ENCODE measurements at places on chromosomes 2 and 18.

DNA sequence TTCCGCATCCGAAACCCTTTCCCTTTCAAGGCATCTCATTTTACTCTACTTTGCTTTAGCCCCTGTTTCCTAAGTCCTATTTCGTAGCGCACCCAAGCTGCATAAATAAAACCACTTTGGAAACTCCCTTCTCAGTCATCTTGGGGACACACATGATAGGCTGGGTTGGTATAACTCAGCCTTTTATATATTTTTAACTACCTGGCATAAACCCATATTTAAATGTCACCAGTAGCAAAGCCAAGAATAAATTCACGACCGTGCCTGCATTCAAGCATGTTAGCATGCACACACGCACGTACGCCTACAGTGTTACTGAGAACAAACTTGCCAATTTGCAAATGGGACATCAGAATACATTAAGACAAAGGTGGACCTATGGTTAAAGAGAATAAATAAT is 564.7 kb upstream of the PIK3C3 start:
- DNase-seq = no peak

DNA sequence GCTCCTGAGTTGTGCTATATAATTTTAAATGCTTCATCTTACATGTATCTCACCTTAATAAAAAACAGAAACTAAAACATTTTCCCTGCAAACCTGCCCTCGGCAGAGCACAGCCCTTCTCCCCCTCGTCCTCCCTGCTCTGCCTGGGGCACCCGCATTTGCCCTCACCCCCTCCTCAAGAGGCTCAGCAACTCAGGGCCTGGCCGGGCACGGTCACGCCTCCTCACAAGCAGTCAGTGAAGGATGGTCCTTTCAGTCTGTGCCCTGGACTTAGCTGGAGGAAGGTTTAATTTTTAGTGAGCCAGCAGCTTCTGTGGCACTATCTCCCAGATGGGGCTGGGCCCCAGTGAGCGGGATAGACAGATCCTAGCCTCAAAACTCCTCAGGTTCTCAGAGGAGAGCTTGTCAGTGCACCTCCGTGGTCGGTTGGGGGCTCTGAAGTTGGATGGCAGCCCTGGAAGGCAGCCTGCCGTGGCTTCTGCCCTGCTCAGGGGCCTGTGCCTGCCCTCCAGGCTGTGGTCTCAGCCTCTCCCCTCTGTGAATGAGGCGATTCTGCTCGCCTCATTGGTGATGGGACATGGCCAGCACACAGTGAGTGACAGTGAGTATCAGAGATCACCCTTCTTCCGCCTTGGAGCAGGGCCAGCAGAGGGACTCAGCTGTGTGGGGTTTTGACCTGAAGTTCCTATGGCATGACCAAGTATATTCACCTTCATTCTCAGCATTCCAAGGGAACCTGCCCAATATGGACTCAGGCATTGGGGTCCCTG is 56.3 kb upstream of the AFF3 start:
- no peak for DNase-seq

DNA sequence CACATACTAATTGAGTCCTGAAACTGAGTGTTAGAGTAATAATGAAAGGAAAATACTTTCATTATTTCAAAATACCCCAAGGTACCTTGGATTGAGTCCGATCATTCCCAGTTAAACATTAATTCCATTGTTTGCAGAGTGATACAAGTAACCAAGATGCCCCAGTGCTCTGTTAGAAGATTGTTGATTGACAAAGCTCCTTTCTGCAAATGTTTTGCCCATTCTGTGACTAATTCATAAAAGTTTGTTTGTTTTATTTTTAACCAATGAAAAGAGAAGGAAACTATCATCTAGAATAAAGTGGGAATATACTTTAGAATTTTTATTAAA is 124.0 kb downstream of the GULP1 start:
- no peak for DNase-seq

DNA sequence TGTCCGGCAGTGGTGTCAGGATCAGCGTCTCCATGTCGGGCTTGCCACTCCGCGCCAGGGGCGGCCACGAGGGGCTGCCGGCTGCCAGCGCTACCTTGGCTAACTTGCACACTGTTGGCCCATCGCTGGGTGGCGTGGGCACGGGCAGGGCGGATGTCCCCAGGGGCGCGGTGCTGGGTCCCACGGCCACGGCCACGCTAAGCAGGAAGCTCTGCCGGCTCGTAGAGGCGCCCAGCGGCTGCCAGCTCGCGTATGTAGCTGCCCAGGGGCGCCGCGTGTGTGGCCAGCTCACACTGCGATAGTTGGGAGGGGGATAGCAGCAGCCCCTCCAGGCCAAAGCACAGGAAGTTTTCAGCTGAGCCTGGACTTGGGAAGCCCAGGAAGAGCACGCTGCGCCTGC is 249.4 kb downstream of the ANKRD30B start:
- DNase-seq = no peak

DNA sequence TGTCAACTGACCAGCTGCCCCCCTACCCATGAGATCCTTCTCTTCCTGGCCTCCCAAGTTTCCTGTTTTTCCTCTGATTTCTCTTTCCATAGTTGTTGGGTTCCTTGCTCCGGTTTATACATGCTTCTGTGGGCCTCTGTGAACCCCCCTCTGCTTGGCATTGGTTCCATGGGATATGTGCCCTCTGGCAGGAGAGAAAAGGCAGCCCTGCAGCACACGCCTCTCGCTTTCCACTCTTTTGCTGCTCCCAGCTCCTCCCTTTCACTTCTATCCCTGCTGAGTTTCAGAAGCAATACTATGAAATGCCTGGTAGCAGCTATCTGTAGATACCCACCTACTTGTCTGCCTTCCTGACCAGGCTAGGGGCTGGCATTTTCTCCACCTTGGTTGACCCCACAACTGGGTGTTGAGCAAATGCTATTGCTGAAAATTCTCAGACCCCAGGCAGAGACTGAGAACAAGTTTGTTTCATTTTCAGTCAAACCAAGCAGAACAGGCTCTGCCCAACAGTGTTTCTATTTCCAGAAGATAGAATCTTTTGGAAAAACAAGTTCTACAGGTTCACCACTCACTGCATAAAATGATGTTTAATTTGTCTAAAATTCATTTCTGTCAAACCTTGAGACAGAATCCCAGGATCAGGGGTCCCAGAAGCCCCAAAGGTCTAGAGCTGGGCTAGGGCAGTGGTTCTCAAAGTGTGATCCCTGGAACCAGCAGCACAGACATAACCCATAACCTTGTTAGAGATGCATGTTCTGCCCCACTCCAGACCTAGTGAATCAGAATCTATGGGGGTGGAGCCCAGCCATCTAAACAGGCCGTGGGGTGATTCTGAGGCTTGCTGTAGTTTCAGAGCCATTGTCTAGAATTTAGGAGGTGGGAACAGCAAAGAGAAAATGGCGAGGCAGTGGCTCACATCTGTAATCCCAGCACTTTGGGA is 13.4 kb downstream of the CAPG start:
- DNase-seq = no peak

DNA sequence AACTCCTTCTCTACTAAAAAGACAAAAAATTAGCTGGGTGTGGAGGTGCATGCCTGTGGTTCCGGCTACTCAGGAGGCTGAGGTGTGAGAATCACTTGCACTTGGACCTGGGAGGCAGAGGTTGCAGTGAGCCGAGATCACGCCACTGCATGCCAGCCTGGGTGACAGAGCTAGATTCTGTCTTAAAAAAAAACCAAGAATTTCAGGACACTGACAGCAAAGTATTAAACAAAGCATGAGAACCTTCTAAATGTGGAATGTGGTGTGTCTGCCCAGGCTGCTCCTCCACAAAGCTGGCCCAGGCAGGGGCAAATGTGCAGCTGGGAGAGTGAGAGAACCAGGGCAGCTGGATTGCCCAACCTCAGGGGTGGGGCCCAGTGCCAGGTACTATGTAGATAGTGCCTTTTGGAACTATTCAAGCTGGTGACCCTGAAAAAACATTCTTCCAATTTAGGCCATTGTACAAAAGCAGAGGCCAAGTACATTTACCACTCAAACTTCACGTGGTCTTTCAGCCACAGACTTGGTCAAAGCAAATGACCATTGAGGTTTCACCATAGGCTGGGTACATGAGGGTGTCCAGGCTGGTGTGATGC is 6.7 kb upstream of the UGT1A5 start:
- no peak for DNase-seq

GRCh38 chr2:183123117-183123958 is 905 bp upstream of the NUP35 start:
- no peak for DNase-seq

GRCh38 chr2:235550378-235550760 is 56.5 kb downstream of the AGAP1 start:
- DNase-seq = no peak

DNA sequence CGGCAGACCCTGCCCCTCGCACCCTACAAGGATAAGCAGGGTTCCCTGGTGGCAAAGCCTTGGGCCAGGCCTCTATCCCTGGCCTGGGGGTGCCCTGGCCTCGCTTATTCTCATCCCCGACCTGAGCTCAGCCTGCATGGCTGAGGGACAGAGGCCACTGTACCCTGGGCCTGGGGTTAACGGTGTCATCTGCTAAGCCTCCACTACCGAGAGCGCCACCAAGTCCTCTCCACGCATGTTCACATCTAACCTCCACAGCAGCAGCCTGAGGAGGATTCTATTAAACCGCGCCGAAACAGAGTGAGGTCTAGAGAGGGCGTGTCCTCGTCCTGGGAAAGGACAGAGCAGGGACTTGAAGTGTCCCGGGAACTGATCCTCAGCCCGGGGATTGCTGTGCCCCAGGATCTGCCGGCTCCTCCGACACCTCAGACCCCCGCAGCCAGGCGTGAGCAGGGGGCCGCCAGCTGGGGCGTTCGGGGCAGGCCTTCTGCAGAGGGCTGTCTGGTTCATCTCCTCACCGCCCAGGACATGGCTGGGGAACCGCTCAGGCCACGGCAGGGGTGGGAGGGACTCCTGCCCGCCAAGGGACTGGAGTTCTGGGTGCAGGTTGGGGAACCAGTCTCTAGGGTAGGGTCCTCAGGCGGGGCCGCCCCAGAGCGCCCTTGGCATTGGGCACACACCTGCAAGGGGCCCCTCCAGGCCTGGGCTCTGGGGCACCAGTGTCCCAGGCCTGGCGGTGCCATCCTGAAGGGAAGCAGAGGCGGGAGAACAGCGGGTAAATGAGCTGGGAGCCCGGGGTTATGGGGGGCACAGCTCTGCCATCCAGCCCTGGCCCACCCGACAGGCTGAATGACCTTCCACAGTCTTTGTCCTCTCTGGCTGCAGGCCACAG is 68.0 kb upstream of the SMAD7 start:
- DNase-seq = no peak

DNA sequence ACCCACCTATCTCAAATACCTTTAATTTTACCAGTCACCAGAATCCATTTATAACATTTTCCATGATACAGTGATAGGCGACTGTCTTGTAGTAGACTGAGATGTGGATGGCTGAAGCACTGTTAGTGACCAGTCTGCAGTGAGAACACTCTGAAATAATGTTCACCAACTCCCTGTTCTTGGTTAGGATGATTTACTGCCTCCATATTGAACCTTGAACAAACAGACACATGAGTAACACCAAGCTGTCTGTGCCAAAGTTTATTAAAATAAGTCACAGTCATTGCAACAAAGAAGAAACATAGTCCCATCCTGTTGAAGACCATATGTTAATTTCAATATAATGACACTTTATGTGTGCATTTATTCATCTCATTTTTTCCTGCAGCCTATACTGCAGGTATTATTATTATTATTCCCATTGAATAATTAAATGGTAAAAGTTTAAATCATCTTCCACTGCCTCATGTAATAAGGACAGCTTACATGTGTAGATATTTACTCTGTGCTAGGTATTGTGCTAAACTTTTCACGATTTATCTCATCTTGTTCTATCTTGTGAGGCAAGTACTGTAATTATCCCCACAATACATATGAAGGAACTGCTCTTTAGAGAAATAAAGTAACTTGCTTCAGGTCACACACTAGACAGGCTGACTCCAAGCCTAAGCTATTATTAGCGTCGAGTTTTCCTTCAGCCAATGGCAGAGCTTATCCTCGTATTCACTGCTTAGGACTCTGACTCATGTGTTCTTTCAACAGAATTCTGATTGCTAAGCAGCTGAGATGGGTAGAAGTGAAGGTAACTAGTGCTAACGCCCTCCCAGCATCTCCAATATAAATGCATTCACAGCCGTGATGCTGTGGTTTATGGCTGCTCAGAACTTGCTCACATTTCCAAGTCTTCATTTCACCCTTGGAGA is 62.5 kb downstream of the ONECUT2 start:
- DNase-seq = no peak

DNA sequence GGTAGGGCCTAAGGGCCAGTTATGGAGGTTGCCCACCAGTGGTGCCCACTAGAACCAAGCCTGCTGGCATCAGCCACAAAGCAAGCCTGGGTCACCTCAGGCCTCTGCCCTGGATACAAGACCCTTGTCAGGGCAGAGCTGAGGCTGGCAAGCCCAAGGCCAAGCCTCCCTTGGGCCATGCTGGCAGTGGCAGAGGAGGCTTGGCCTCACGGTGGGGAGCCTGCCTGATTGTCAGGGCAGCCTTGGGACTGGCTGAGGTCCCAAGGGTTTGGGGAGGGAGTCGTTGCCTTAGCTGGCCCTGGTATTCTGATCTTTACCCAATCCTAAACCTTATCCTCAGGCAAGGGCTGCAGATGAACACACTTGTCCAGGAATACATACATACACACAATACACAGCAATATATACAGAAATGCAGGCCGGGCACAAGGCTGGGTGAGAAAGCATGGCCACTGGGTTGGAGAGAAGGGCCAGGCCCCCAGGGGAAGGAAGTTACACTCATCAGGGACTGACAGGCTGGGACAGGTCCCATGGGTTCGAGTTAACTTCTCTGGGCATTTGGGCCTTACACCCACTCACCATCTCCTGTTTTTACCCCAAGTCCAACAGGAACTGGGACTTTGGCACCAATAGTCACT is 21.0 kb downstream of the CCT7 start:
- no peak for DNase-seq

- no peak for DNase-seq
These were observed 82.9 kb upstream of the CNGA3 start for GRCh38 chr2:98263362-98263761.

DNA sequence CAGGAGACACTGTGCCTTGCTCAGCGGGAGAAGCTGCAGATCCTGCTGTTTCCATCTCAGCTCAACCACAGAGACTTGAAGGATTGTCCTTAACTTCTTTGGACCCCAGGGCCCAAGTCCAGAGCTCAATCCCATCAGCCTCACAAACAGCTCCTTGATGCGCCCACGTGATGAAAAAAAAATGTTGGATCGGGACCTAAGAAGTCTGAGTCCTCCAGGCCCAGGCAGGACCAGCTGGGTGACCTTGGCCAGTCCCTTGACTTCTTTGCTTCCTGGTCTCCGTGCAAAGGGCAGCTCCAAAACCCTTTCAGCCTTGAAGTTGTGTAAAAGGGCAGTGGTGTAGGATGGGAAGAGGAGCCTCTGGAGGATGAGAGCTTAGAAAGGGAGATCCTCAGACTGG is 175.5 kb downstream of the ZFP36L2 start:
- no peak for DNase-seq
